ENCODE measurements at places on chromosomes 1 and 21. TPM values are rescaled to one million over a fixed set of nuclear protein-coding genes. Genes with fewer than 3 reads are reported as not detected.

- no peak for DNase-seq
These were observed 2.9 kb downstream of the BRINP3 start for GRCh38 chr1:190474650-190475211.

GRCh38 chr1:2985067-2985561 is 36.2 kb upstream of the ACTRT2 start:
- DNase-seq, result no peak

DNA sequence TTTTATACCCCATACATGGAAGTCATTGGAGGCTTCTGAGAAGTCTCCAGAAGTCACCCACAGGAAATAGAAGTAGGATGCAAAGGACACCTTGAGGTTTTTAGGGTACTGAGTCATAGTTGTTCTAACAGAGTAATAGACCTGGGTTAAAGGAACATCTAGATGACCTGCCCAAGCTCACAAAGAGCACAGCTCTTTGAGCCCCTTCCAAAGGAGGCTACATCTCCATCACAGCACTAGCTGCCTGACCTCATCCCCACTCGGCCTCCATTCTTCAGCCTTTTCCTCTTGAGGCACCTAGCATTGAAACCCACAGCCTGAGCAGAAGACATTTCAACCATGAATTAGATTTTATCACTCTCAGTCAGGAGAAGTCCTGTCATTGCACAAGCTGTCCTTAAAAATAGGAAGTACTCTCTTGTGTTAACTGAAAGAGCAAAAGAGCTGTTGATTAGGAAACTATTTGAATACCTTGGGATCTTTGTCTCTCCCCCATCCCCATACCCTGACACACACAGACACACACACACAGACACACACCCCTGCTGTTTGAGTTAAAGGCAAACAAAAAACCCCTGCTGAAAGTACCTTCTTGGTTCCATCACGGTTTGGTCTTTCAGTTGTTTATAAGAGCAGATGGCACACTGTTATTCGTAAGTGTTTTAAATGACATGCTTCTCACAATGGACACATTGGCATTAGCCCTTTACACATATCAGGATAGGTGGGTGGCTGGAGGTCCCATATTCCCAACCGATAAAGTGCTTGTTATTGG is 22.2 kb downstream of the MKNK1 start:
- DNase-seq, result no peak

DMBX1 gene
- total RNA-seq, result not detected

DNA sequence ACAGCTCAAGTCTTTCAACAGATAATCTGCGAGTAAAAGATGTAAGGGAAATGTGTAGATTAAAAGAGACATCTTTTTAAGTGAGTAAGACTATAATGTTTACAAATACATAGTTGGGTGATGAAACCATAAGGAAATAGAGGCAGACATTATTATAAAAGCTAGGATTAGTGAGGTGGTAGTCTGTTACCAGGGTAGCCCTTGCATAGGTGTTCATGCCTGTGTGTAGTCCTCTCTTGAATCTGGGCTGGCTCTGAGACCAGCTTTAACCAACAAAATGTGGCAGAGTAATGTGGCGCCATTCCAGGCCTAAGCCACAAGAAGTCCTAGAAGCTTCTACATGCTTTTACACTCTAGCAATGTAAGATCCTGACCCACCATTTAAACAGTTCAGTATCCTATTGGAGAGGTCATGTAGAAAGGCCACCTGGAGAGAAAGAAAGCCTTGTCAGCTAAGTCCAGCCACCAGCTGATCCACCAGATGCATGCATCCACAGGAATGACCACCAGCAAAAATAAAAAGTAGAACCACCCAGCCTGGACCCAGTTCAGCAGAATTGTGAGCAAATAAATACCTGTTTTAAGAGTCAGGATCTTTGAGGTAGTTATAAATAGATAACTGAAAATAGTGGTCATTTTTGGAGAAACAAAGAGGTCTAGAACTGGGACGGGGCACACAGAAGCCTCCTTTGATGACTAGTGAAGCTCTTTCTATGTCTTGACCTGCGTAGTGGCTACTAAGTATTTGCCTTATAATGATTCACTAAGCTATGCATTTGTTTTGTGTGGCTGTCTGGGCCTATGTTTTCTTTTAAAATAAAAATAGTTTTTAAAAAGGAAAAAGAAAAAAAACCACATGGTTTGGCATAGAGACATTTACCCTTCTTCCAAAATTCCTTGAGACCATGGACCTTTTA is 8.1 kb downstream of the NIBAN1 start:
- DNase-seq, result peak; percentile 73

GRCh38 chr1:199734186-199734585 is 293.3 kb upstream of the NR5A2 start:
- no peak for DNase-seq

GRCh38 chr1:177133977-177134538 is 30.5 kb downstream of the ASTN1 start:
- no peak for DNase-seq

UBXN10 gene
- total RNA-seq, result 0.13 TPM

DCDC2B gene
- not detected for total RNA-seq

GRCh38 chr1:26570287-26570686 is 40.7 kb downstream of the RPS6KA1 start:
- DNase-seq, result no peak

DNA sequence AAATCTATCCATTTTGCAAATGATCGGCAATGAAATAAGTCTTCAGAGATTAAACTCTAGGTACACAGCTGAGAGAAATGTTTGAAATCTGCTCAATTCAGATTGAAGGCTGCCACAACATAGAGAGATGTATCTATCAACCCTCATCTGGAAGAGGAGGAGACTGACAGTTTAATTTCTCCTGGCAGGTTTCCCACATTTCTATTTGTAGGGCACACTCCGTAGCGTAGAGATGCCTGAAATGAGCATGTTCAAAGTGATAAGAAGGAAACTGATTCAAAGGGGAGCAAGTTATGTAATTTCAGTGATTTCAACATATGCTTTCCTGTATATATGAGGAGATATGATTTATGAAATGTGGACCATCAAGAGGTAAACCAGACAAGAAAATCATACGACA is 44.1 kb downstream of the NIBAN1 start:
- DNase-seq, result no peak
